Right lobe of liver (tissue), 6 donors: ENCODE measurements at places on chromosomes 5 and 9. TPM values are rescaled to one million over a fixed set of nuclear protein-coding genes. Genes with fewer than 3 reads are reported as not detected.

Gene NTNG2
- 0.31 TPM for total RNA-seq

- no peaks in the 10 kb centered on the region for H3K36me3 ChIP-seq
- H3K27ac ChIP-seq: no peak overlapping the region
- DNase-seq: no peak
- H3K4me3 ChIP-seq: no peak overlapping the region
- peaks cover 1% of the 10 kb centered on the region for H3K4me1 ChIP-seq
- H3K27me3 ChIP-seq: no peaks in the 10 kb centered on the region
Measured at GRCh38 chr5:109907731-109908130, 218.0 kb downstream of the MAN2A1 start.

- H3K4me1 ChIP-seq: peaks cover 22% of the 10 kb centered on the region
- H3K4me3 ChIP-seq: no peak overlapping the region
- DNase-seq: no peak
- no peak overlapping the region for H3K27ac ChIP-seq
- H3K36me3 ChIP-seq: no peaks in the 10 kb centered on the region
Measured at GRCh38 chr5:9373571-9373970, 172.3 kb downstream of the SEMA5A start.

GRCh38 chr9:95627802-95628201 is 111.0 kb upstream of the PTCH1 start:
- no peaks in the 10 kb centered on the region for H3K27me3 ChIP-seq
- H3K4me3 ChIP-seq: no peak overlapping the region

DNA sequence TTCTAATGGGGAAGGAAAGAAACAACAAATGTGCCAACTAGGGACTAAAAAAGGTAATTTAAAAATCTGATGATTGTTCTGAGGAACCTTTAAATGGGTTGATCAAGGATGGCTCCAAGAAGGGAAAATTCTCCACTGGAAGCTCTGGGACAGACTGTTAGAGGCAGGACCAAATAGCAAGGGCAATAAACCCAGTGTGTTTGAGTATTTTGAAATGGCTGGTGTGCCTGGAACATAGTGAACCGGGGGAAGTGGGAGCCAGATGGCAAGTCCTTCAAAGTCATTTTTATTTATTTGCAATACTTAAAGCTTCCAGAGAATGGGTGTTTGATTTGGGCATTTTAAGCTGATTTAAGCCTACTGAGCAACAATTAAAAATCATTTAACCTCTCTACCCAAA is 587.7 kb upstream of the MEF2C start:
- H3K4me3 ChIP-seq: no peak overlapping the region
- H3K36me3 ChIP-seq: no peaks in the 10 kb centered on the region
- DNase-seq: no peak
- no peaks in the 10 kb centered on the region for H3K4me1 ChIP-seq
- H3K27ac ChIP-seq: no peak overlapping the region
- no peaks in the 10 kb centered on the region for H3K27me3 ChIP-seq

Gene TMEM252
- 0.50 TPM for total RNA-seq

DNA sequence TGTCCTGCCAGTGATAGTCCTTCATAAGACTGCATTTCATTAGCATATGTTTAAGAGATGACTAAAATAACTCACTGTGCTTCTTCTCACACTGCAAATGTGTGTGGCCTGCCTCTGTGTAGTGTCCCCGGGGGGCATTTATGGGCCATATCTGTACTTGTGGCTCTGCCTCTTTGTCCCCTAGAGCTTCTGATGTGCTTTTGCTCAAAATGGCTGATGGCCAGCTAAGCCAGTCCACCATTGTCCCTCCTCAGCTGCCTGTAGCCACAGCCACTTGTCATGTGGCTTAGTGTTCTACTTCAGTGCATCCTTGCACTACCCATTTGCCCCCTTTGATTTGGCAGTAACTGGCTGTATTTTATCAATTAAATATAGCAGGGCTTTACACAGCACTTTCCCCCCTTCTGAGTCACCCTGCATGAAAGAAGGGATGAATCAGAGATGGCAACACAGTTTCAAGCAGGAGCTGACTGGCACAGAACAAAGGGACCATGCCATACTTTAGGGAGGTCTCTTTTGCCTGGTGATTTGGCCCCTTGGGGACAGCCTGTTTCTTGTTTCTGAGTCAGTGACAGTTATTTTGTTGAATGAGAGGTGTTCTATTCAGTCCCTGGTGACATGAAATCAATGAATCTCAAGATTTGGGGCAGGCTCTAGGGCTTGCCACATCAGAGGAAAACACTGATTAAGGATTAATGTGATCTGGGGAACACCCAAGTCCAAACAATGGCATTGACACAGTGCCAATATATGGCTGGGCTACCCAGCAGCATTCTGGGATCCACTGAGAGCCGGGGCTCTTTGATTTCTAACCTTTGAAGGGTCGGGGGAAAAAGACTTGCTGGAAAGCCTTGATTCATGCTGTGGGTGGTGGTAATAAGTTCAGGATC is 245.5 kb downstream of the SMARCA2 start:
- H3K27ac ChIP-seq: no peak overlapping the region
- H3K36me3 ChIP-seq: no peaks in the 10 kb centered on the region
- H3K4me3 ChIP-seq: no peak overlapping the region
- H3K4me1 ChIP-seq: no peaks in the 10 kb centered on the region

Gene CCDC180
- 1.5 TPM for total RNA-seq

DNA sequence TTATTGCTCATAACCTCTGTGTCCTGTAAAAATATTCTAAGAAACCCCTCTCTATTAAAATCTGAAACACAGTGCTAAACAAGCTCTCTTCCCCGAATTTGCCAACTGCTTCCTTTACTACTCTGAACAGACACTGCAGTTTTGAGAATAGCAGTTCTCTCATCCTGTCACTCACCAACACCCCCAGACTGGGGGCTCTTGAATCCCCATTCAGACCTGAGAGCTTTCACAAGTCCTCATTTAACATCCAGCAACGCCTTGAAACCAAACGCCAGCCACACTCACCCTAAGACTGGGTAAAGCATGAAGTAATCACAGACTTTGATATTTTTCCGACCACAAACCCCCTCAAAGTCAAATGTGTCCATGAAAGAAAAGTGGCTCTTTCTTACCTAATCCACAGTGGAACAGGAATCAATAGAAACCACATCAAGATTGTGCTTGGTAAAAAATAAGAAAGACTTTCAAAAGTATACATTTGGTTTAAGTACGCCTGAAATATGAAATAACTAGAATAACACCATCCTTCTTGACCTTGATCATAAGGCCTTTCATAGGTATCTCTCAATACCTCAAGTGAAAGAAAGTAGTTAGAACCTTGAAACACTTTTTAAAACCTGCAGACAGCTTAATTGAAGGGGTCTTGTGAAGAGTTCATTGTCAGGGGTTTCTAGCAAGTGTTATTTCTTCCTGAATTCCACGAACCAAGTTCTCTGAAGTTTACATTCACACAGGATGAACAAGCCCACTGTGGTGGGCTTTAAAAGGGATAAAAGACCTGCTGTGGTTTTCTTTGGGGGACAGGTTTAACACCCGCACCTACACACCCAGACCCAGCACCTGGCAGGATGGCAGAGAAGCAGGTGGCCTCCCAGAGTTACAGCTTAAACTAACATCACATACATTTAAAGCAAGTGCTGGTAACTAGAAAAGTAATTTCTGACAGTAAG is 412.6 kb downstream of the MLLT3 start:
- DNase-seq: no peak
- no peaks in the 10 kb centered on the region for H3K27me3 ChIP-seq
- no peak overlapping the region for H3K27ac ChIP-seq
- H3K4me3 ChIP-seq: no peak overlapping the region

Gene COQ4
- total RNA-seq: 67.5 TPM

Gene C9orf40
- total RNA-seq: 1.6 TPM

Gene CCDC187
- total RNA-seq: not detected

DNA sequence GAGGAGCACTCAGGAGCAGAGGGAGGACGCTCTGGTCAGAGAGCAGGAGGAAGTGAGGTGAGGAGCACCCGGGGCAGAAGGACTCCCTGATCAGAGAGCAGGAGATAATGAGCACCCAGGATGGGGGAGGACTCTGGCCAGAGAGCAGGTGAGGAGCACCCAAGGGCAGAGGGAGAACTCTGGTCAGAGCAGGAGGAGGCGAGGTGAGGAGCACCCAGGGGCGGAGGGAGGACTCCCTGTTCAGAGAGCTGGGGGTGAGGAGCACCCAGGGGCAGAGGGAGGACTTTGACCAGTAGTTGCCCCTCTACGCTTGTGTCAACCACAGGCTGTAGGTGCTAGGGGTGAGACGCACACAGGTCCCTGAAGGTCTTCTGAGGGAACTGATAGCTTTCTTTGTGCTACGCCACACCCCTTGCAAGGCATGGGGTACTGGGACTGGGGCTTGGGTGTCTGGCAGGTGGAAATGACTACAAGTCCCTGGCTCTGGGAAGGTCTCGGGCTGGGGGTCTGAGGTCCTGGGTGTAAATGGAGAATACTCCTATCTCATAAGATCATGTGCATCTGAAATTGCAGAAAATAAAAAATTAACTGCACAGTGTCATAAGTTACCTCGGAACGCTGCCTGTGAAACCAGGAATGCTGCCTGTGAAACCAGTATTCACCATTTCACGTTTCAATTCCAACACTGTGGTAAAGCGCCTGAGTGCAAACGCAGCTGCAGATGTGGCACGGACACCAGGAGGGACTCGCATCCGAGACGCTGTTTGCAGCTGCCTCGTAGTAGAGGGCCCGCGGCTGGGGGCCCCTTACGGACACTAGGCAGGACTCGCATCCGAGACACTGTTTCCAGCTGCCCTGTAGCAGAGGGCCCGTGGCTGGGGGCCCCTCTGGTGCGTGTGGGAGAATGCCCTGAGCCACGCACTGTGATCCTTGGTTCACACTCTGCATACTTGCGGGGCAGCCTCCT is 27.0 kb upstream of the SLC6A3 start:
- H3K27me3 ChIP-seq: no peaks in the 10 kb centered on the region
- H3K4me1 ChIP-seq: no peaks in the 10 kb centered on the region
- no peak overlapping the region for H3K4me3 ChIP-seq
- no peaks in the 10 kb centered on the region for H3K36me3 ChIP-seq
- DNase-seq: no peak

Gene FGFR4
- 40.1 TPM for total RNA-seq

Gene QRFP
- total RNA-seq: not detected

Gene LIX1
- not detected for total RNA-seq

DNA sequence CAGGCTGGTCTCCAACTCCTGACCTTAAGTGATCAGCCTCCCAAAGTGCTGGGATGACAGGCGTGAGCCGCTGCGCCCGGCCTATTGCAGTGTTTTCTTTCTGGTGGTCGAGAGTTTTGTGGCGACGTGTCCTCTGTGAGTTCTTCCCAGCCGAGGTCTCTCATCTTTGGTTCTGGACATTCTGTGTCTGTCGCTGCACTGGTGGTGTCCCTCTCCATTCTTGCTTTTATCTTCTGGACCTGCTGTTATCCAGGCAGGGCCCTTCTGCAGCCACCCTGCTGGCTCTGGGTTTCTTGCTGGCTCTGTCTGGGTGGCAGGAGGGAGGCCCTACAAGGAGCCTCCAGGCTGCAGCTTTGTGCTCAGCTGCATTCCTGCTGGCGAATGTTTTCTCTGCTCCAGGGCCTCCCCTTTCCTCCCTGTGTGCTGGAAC is 49.1 kb upstream of the EXOC3 start:
- H3K27ac ChIP-seq: no peak overlapping the region
- no peaks in the 10 kb centered on the region for H3K36me3 ChIP-seq

Gene MYOT
- total RNA-seq: 0.83 TPM

GRCh38 chr5:36696059-36696673 is 89.8 kb downstream of the SLC1A3 start:
- no peak overlapping the region for H3K4me3 ChIP-seq

DNA sequence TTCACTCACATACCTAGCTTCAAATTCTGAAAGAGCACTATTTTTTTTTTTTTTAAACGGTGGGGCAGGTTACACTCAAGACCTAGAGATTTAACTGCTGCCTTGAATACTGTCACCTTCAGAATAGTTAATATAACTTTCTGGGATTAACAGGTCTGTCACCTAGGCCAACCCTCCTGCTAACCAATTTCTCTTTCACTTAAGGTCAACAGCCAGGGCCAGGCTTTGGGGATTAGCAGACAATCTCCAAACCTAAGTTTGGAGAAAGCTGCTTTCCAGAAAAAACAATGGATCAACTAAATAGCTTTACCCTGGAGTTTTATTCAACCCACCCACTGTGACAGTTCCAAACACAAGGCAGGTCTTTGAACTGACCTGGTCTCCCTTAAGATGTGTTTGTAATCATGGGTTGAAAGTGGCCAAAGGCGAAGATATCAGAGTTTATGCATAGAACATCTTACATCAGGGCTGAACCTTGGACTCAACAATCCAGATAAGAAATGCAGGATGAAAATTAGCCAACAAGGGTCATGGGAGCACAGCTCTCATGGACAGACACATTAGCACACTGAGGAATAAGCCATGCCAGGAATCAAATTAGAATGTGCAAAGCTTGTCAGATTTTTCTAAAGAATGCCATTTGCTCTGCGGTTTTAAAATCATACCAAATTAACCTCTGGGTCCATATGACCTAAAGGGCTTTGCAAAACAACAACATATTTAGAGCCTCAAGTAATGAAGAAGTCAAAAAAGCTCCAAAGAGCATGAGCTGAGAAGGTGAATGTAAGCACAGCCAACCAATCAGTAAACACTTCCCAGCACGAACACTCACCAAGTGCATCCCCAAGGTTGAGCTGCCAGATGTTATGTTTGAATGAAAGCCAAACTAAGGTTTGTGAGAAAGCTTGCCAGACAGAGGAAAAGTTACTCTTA is 538.5 kb upstream of the DMAC1 start:
- no peaks in the 10 kb centered on the region for H3K36me3 ChIP-seq
- H3K4me1 ChIP-seq: no peaks in the 10 kb centered on the region
- H3K27me3 ChIP-seq: no peaks in the 10 kb centered on the region
- DNase-seq: no peak
- H3K4me3 ChIP-seq: no peak overlapping the region

GRCh38 chr5:476814-477175 is 33.8 kb downstream of the EXOC3 start:
- H3K4me1 ChIP-seq: no peaks in the 10 kb centered on the region
- H3K36me3 ChIP-seq: no peaks in the 10 kb centered on the region
- peak; percentile 48 for DNase-seq
- H3K27me3 ChIP-seq: no peaks in the 10 kb centered on the region

- no peaks in the 10 kb centered on the region for H3K36me3 ChIP-seq
- DNase-seq: no peak
- no peak overlapping the region for H3K27ac ChIP-seq
Measured at GRCh38 chr5:116402235-116402634, 172.4 kb downstream of the SEMA6A start.

GRCh38 chr5:9456435-9457042 is 89.3 kb downstream of the SEMA5A start:
- H3K27me3 ChIP-seq: no peaks in the 10 kb centered on the region
- no peak for DNase-seq
- no peaks in the 10 kb centered on the region for H3K4me1 ChIP-seq
- no peak overlapping the region for H3K27ac ChIP-seq

Gene PFN3
- total RNA-seq: not detected

DNA sequence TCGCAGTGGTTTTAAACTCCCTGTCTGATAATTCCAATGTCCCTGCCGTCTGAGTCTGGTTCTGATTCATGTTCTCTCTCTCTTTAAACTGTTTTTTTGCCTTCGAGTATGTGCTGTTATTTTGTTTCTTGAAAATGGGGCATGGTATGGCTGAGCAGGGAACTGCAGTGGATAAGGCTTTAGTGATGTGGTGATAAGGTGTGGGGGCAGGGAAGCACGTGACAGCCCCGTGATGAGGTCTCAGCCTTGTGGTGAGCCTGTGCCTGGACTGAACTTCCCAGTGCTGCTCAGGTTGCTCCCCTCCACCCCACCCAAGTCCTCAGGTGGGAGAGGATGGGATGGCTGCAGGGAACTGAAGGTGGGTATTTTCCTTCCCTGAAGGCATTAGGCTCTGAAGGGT is 5.5 kb upstream of the ZNF354B start:
- H3K27me3 ChIP-seq: no peaks in the 10 kb centered on the region
- no peak overlapping the region for H3K4me3 ChIP-seq

GRCh38 chr9:127525401-127526188 is 74.3 kb downstream of the LRSAM1 start:
- no peak overlapping the region for H3K4me3 ChIP-seq
- H3K4me1 ChIP-seq: peaks cover 5% of the 10 kb centered on the region
- DNase-seq: no peak
